Central memory CD8-positive, alpha-beta T cell (primary cell): ENCODE measurements at places on chromosomes 3 and 15.

DNA sequence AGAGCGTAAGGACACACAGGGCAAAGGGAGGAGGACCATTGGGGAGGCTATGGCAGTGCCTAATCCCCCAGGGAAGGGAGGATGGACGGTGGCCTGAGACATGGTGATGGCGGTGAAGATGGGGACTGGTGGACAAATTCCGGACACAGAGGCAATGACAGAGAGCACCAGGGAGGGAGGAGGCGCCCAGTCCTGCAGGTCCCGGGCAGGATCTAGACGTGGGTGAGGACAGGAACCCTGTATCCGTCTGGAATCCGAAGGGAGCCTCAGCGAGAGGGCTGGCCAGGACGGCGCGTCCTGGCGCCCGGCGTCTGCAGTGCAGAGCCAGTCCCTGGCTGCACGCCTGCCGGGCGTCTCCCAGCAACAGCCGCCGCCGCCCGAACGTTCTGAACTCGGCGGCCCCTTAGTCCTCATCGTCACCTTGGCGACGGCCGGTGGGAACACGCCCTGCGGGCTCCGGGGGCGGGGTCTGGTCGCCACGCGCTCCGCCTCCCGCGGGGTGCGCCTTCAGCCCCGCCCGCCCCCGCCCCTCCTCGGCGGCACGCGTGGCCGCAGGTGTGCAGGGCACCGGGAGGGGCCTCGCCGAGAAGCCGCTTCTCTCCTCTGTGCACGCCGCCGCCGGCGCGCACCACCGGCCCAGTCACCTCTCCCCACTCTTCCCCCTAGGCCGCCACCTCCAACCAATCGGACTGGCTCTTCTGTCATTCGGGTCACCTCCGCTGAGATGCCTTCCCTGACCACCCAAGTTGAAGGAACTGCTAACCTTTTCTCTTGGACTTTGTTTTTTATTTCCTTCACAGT, 11.6 kb downstream of the XIRP1 start:
- peak; percentile 83 for DNase-seq

- DNase-seq: peak; percentile 32
These were observed 1.2 kb downstream of the NT5DC2 start for GRCh38 chr3:52532517-52532837.

DNA sequence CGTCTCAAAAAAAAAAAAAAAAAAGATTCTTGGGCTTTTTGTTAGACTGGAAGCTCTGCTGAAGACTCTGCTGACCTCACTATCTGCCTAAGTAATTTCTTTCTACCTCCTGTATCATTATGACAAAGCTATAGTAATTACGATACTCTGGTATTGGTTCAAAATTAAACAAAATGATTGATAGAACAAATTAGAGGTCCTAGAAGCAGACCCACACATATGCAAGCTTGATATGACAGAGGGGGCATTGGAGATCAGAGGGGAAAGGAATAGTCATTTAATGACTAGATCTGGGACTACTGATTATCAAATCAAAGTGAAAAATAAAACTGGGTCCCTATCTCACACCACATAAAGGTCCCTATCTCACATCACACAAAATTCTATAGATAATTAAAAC, 21.9 kb upstream of the AP3B2 start:
- no peak for DNase-seq

DNA sequence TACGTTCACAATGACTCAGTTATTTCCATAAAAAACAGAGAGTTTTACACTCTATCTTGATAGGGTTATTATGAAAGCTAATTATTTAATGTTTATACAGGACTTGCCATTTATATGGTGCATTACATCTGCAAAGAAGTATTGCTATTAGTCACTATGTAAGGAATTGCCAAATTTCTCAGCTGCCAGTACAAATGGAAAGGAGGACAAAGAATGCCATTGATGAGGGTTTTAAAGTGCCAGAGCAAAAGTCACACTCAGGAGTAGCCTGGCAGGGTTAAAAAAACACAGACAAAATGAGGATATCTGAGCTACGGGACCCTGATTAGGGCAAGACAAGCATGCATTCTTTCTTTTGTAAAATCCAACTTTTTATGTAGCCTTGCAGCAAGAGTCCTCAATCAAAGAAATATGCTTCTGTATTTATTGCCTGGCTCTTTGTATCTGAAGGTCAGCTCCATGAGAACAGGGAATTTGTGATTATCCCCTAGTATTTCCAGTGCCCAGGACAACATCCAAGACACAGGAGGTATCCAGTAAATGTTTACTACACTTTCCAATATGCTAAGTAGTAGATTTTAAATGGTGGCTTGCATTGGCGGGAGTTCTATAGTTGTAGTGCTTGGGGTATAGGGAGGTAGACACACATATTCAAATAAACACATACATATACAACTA, 1013.6 kb downstream of the ROBO1 start:
- no peak for DNase-seq

DNA sequence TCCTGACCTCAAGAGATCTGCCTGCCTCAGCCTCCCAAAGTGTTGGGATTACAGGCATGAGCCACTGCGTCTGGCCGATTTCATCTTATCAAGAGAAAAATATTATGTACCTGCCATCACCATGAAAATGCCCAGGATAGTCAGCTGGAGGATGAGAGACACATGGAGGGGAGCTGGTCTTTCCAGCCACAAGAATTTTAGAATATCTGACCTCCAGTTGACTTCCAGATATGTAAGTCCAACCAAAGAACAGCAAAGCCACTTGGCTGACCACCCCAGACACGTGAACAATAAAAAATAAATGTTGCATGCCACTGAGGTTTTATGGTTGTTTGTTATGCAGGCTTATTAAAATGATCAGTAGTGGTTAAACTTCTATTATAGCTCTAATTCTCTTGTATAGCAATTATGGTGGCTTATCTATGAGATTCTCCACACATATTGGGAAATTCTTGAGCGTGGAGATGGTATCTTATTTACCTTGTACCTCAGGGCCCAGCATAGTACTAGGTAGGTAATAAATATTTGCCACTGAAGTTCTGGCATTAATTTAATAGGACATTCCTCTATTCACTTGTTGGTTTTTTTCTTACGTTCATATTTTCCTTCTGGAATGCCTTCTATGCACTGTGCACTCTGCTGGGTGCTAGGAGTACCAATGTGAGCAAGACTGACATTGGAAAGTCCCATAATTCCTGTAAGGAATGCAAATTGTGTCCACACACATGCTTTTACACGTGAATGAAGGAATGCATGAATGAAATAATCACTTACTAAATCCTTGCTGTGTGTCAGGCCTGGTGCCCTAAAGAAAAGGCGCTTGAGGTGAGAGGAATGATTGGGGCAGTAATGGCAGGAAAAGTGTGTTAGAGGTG, 77.6 kb downstream of the EDEM1 start:
- DNase-seq: no peak

GRCh38 chr3:69094467-69095205, 9.9 kb downstream of the ARL6IP5 start:
- DNase-seq: no peak

GRCh38 chr3:50299929-50300680, 900 bp upstream of the HYAL3 start:
- no peak for DNase-seq

DNA sequence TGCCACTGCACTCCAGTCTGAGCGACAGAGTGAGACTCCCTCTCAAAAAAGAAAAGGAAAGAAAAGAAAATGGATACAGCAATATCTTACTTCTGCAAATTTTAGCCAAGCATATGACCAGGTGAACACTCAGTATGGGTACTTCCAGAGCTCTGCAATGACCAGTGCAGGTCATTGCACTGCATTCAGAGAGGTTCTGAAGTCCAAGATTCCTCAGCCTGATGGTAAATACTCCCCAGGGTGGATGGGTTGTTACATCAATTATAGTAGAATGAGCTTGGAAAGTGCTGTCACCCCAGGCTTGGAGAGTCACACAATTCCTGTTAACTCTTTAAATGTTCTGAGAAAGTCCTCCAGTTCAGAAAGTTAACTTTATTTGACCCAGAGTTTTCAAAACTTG, 103.7 kb downstream of the RPLP1 start:
- no peak for DNase-seq

- DNase-seq: no peak
These were observed 60.8 kb downstream of the TM4SF4 start for GRCh38 chr3:149535333-149535685.

GRCh38 chr3:41370307-41370706, 171.0 kb downstream of the CTNNB1 start:
- no peak for DNase-seq

DNA sequence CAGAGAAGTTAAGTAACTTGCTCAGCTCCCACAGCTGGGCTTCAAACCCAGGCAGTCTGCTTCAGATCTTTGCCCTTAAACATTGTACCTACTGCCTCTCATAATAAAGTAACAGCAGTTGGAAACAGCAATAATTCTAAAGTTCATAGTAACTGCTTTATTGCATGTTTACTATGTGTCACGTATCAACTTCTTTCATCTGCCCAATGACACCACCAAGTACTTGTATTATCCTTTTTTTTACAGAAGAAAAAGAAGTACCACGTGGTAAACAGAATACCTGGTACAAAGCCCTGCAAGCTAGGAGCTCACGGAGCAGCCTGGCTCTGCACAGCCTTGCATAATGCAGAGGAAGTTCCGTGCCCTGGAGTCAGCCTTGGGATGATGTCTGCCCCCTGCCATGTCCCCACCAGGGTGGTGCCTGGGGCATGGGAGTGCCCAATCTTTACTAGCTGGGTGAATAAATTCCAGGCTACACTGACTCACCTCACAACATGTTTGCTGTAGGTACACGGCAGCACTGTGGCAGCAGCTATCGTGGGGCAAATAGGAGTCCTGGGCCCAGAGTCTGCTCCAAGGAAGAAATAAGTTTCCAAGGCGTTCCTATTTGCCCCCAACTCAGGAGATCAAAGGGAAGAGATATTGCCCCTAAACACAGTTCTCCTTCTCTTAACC, 77.2 kb downstream of the LDHAL6B start:
- DNase-seq: no peak

- peak; percentile 35 for DNase-seq
These were observed 5.0 kb downstream of the FES start for GRCh38 chr15:90889313-90889730.

DNA sequence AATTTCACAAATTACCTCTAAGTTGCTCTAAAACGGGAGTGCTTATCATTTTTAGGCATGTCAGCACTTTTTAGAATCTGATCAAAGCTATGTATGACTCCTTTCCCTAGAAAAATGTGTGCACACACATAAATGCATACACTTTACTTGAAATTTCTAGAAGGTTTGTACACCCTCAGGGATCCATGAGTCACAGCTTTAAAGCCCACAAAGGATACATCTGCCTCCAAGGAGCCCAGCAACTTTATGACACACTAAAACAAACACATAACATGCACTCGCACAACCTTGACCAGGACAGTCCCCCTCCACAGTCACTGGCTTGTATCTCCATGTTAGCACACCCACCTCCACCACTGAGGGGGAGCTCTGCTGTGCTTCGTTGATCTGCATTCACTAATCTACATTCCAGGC, 722.0 kb upstream of the CFAP20DC start:
- no peak for DNase-seq

GRCh38 chr3:39479701-39480414, 12.4 kb downstream of the MOBP start:
- DNase-seq: no peak

DNA sequence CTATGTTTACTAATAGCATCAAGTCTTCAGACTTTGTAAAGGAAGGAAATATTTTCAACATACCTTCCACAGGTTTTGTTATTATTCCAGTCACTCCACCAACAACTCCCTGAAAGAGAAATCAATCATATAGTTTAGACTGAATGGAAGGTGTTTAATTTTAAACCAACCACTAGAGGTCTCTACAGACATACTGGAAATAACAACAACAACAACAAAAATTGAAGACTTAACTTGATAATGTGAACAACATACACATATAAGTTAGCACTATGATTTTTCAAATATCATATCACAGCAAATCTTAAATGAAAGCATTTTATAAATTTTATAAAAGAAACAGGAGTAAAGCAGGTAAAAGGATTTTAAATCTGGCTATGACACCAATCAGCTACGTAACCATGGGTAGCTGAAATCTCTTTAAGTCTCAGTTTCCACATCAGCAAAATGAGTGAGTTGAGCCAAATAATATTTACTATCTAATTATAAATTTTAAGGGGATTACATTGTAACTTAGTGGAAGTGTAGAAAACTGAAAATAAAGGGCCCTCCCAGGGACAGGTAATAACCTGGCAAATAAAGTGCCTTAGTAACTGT, 188.2 kb downstream of the VPS13C start:
- no peak for DNase-seq

DNA sequence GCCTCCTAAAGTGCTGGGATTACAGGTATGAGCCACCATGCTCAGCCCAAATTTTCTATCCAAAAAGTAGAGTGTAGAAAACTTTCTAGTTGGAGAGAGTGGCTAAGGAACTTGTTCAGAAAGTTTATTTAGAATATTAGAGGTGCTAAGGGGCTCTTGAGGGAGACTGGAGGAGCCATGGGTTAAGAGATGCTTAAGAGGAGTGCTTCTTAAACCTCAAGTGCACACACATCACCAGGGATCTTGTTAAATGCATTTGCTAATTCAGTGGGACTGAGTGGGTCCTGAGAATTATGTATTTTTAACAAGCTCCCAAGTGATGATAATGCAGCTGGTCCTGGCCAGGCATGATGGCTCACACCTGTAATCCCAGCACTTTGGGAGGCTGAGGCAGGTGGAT, 29.7 kb upstream of the SLMAP start:
- DNase-seq: no peak

GRCh38 chr3:195571361-195571760, 12.4 kb downstream of the APOD start:
- DNase-seq: no peak

GRCh38 chr15:41340189-41340695, 7.6 kb downstream of the NUSAP1 start:
- DNase-seq: no peak
